Heart right ventricle (tissue), 16 donors: ENCODE measurements at places on chromosomes 5 and 9. TPM values are rescaled to one million over a fixed set of nuclear protein-coding genes. Genes with fewer than 3 reads are reported as not detected.

- no peak overlapping the region for H3K27ac ChIP-seq
- DNase-seq = no peak
- H3K4me1 ChIP-seq = no peaks in the 10 kb centered on the region
- H3K36me3 ChIP-seq = no peaks in the 10 kb centered on the region
- no peak overlapping the region for H3K4me3 ChIP-seq
These were observed 246.1 kb upstream of the ANKH start for GRCh38 chr5:15117688-15118087.

DNA sequence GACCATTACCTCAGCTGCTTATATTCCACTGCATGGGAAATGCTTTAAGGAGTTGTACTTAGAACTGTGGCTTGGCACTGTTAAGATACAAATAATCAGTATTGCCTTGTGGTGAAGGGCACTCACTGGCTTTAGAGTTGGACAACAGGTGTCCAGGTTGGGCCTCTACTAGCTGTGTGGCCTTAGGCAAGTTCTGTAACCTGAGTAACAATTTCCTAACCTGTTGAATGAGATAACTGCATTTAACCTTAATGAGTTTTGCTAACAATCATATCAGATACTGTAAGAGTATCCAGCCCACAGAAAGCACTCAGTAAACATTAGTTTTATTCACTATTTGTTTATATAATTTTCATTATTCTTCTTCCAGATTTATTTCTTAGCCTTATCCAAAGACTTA is 17.2 kb upstream of the HK3 start:
- H3K4me3 ChIP-seq = no peak overlapping the region
- H3K27me3 ChIP-seq = no peaks in the 10 kb centered on the region
- H3K36me3 ChIP-seq = peaks cover 18% of the 10 kb centered on the region
- H3K4me1 ChIP-seq = no peaks in the 10 kb centered on the region
- DNase-seq = no peak
- no peak overlapping the region for H3K27ac ChIP-seq

GRCh38 chr5:153352685-153353219 is 137.7 kb upstream of the GRIA1 start:
- H3K27me3 ChIP-seq = peaks cover 35% of the 10 kb centered on the region
- no peak overlapping the region for H3K27ac ChIP-seq
- DNase-seq = no peak
- H3K4me3 ChIP-seq = no peak overlapping the region

GRCh38 chr9:92071634-92072033 is 43.6 kb downstream of the SPTLC1 start:
- no peak overlapping the region for H3K4me3 ChIP-seq
- no peaks in the 10 kb centered on the region for H3K4me1 ChIP-seq
- no peak overlapping the region for H3K27ac ChIP-seq

DNA sequence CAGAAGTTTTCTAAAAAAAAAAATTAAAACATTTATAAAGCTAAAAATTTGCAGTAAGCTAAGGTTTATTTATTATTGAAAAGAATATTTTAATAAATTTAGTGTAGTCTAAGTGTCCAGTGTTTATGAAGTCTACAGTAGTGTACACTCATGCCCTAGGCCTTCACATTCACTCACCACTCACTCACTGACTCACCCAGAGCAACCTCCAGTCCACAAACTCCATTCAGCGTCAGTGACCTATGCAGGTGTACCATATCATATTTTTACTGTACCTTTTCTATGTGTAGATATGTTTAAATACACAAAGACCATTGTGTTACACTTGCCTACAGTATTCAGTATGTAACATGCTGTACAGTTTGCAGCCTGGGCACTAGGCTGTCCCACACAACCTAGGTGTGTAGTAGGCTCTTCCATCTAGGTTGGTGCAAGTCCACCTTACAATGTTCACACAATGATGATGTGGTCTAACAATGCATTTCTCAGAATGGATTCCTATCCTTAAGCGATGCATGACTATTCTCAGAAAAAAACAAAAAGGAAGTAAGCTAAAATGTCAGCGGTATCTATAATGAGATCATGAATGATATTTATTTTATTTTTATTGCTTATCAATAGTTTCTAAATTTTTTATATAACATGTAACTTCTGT is 336.7 kb downstream of the AGTPBP1 start:
- no peaks in the 10 kb centered on the region for H3K27me3 ChIP-seq
- no peaks in the 10 kb centered on the region for H3K36me3 ChIP-seq
- peaks cover 13% of the 10 kb centered on the region for H3K4me1 ChIP-seq

DNA sequence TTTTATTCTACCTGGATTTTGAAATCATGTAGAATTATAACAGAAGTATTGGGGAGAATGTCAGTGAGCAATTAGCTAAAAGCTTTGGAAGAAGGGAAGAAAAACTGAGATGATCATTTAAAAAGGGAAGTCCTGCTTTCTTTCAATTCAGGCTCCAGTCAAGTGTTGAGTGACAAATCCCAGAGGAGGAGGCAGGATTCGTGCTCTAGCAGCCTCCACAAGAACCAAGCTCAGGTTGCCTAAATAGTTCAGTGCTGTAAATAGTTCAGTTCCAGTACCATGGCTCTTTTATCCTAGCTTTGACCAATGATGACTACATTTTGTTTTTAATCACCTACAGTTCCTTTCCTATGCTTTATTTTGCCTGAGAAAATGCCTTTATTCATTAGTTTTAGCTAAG is 204.9 kb upstream of the NREP start:
- H3K27me3 ChIP-seq = no peaks in the 10 kb centered on the region
- no peak overlapping the region for H3K4me3 ChIP-seq
- no peaks in the 10 kb centered on the region for H3K36me3 ChIP-seq
- DNase-seq = no peak

GRCh38 chr5:146398826-146399225 is 48.3 kb upstream of the TCERG1 start:
- peaks cover 12% of the 10 kb centered on the region for H3K27me3 ChIP-seq
- H3K4me1 ChIP-seq = no peaks in the 10 kb centered on the region
- H3K27ac ChIP-seq = no peak overlapping the region
- no peak for DNase-seq

- H3K27ac ChIP-seq = no peak overlapping the region
- no peaks in the 10 kb centered on the region for H3K36me3 ChIP-seq
- no peaks in the 10 kb centered on the region for H3K27me3 ChIP-seq
- DNase-seq = no peak
- no peak overlapping the region for H3K4me3 ChIP-seq
These were observed 10.5 kb downstream of the BRD3 start for GRCh38 chr9:134057307-134057657.

DNA sequence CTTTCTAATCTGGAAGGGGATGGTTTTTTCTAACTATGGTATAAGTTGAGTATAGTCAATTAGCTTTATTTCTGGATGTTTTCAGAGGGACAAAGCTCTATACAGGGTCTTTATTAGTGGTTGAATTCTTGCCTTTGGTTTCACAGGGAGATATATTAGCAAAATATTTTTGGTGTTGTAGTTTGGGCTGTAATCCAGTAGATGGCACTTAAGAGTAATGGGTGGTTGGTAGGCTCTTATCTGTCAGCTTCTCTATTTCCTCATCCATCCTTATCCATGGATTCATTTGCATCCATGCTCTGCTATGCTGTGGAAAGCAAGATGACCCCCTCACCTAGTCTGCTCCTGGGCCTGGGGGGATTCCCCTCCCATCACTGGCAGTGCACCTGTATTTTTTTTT is 363.6 kb upstream of the CYLC2 start:
- H3K4me1 ChIP-seq = no peaks in the 10 kb centered on the region
- no peak overlapping the region for H3K4me3 ChIP-seq
- no peak overlapping the region for H3K27ac ChIP-seq
- no peaks in the 10 kb centered on the region for H3K36me3 ChIP-seq
- no peak for DNase-seq

Gene SPINK6
- not detected for polyA plus RNA-seq

Gene TOMM5
- polyA plus RNA-seq = 145 TPM

Gene PCDHAC2
- not detected for polyA plus RNA-seq

Gene CHSY3
- 0.64 TPM for polyA plus RNA-seq
